ENCODE measurements at places on chromosomes 1 and 21.

DNA sequence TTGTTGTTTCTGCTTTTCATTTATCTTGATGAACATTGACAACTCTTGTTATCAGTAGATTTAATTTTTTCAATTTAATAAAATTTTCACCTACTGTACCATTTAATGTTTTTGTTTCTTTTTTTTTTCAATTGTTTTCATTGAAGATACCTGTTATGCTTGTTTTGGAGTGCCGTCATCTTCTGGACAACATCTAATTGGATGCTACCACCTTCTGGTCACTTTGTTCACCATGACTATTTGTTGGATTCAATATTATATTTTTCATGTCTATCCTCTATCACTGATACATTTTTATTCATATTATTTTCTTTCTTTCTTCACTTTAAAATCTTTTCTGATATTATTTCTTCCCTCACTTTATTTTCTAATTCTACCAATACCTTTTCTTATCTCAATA is 14.0 kb downstream of the KRTAP21-2 start:
- DNase-seq, result no peak

DNA sequence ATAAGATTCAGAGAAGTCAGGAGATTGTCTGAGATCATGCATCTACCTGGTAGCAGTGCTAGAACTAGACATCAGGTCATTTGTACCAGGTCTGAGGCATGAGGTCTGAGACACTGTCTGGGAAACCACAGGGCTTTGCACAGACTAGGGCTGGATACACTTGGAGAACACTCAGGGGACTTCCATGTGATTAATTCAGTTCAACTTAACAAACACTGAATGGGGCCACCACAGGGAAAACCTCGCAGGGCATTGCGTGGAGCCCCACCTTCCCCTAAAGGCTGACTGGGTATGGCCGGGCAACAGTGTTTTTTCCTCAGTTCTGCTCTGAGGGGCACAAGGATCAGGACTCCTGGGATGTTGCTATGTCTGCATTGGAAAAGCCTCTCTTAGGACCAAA is 86.5 kb upstream of the WARS2 start:
- DNase-seq, result no peak

- no peak for DNase-seq
These were observed 97.9 kb upstream of the RAB3GAP2 start for GRCh38 chr1:220370041-220370700.

DNA sequence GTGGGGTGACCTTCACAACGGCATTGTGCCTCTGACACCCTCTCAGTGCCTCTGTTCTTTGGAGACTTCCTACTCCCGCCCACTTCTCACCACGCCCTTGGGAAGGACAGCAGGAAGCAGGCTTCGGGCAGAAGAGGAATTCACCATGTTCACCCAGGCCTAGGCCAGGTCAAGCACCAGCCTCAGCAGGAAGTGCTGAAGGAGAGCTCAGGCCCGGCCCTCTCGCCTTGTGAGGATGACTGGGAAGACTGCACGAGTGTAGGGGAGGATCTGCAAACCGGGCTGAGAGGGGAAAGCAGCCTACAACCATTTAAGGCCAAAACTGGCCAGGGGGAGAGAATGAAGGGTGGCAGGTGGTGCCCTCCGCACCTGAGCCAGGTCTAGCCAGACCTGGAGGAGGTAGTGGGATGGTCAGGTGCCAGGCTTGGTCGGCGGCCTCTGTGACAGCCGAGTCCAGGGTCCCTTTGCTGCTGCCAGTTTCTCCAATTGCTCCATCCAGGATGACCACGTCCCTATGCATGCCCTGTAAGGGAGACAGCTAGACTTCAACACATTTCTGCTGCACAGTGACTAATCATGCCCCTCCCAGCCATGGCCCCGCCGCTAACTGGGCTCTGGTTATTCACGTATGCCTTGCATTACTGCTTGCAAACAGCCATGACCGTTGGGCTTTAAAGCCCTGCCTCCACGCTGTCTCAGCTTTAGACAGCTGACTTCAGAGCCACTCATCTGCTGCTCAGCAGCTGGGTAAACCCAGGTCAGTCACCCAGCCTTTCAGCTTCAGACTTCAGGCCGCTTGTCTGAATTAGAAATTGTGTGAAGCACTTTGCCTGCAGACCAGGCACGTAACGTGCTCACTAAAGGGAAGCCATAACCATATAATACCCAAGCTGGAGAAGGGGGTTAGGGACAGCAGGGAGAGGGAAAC is 8.9 kb downstream of the MRTO4 start:
- no peak for DNase-seq

- DNase-seq, result no peak
These were observed 108.1 kb downstream of the TM2D1 start for GRCh38 chr1:61616830-61617229.

DNA sequence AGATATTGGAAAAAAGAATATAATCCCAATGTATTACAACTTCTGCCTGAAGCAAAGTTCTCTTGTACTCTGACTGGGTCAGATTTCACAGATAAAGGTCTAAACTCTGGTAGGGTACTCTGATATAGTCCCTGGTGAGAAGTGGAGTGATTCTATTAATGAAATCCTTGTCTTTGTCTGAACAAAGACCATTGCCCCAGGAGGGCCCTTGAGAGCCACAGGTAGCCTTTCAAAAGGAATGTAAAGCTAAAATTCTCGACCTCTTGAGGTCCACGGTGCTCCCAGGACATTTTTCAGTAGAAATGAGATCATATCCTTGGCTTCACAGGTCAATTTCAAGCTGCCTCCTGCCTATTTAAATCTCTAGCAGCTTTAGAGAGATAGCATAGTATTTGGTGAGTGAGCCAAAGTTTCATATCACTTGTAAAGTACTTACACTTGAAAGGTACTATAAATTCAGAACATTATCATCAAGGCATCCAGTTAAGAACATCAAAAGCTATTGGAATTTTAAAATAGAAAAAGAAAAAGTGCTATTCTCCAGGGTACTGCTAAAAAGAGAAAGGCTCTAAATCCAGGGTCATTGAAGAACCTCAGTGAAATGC is 10.1 kb downstream of the TNNI3K start:
- no peak for DNase-seq

DNA sequence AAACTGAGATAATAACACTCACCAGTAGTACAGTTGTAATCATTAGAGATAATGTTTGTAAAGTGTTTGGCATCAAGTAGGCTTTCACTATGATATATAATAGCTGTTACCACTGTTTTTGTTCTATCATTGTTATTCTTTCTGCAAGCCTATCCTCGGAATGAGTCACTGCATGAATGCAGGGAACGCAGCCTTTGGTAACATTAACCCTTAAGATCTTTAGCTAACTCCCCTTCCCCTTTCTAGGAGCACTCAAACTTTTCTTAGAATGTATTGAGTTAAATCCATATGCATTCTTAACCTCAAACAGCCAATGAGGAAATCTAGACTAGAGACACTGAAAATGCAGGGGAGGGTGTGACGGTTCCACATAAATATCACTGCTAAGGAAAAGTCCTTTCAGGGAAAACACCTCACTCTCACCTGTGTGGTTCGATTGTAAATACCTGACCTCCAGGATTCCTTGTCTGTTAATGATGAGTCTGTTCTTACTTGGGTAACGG is 467.3 kb downstream of the SETD4 start:
- no peak for DNase-seq

GRCh38 chr21:34526618-34527290 is 14.7 kb upstream of the KCNE1 start:
- peak; percentile 10 for DNase-seq

DNA sequence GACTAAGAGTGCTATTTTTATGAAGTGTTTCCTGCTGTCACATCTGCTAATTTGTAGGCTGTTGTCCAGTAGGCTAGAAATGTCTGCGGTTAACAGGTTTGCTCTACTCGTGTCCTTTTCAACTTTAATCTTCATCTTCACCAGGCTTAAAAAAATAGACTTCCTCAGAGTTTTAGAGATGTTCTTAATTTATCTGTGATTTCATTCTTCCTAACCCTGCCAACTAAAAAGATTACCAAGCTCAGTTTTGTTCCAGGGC is 66.8 kb downstream of the SASS6 start:
- no peak for DNase-seq

DNA sequence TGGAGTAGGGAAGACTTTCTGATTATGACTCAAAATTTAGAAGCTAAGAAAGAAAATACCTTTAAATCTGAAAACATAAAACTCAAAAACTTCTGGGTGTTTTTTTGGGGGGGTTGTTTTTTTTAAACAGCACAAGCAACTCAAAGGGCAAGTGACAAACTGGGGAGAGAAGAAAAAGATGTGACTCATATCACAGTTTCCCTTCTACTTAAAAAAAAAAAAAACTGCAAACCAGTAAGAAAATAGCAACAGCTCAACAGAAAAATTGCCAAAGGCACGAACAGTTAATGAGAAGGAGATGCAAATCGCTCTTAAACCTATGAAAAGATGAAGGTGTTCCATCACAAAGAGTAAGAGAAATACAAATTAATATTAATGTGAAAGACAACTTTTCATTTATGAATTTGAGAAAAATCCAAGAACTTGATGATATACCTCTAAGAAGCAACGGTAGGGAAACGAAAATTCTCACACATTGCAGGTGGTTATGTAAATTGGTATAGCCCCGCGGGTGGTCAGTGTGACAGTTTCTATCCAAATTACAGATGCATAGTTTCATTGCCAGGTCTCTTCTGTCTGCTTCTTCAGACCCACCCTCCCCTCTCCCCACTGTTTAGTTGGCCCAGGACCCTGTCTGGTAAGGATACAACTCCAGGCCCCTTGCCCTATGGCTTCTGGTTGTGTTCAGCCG is 9.0 kb downstream of the IFNAR2 start:
- peak; percentile 45 for DNase-seq

DNA sequence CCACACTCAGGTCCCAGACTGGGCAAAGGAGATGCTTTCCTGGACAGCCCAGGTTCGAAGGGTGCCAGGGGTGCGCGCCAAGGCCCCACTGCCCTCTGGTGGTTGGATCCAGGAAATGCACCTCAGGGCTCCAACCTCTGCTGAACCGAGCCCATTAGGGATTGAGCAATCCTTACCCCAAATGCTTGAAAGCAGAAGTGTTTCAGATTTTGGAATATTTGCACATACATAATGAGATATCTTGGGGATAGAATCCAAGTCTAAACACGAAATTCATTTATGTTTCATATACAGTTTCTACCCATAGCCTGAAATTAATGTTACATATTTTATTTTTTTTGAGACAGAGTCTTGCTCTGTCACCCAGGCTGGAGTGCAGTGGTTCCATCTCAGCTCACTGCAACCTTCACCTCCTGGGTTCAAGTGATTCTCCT is 57.4 kb downstream of the SLC9A1 start:
- peak; percentile 59 for DNase-seq

Measured in thymus (tissue), 14 donors.